ENCODE measurements at places on chromosomes 6 and 20.

- no peak for DNase-seq
Measured at GRCh38 chr6:61833176-61833755, 452.8 kb downstream of the KHDRBS2 start.

DNA sequence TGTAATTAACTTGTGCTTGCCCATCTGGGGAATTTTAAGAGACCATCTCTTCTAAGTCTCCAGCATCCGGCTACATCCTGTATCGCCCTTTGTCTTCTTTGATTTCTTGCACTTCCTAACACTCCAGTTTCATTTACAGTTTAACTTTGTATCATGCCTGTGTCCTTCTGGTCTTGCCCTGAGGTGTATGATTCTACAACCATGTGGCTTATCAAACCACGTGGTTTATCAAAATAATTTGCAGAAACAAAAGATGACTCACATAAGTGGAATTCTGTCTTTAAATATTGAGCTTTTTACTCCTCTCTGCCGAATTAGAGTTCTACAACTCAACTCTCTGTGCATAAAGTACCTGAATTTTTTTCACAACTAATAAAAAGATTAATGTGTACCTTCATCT, 580.7 kb downstream of the KIF16B start:
- DNase-seq = no peak

GRCh38 chr6:138572885-138573284, 73.6 kb upstream of the NHSL1 start:
- no peak for DNase-seq

- no peak for DNase-seq
Measured at GRCh38 chr6:84077645-84078044, 44.1 kb downstream of the MRAP2 start.

Data from activated gamma-delta T cell treated with anti-CD3 and anti-CD28 coated beads, Interleukin-2, amount 50 U/mL, for 16 hours (primary cell).